T-cell (primary cell): ENCODE measurements at places on chromosomes 4 and X.

GRCh38 chr4:84480082-84480481 lies 19.0 kb downstream of the NKX6-1 start:
- no peak for DNase-seq

GRCh38 chr4:111934314-111934713 lies 210.9 kb upstream of the FAM241A start:
- no peak for DNase-seq

DNA sequence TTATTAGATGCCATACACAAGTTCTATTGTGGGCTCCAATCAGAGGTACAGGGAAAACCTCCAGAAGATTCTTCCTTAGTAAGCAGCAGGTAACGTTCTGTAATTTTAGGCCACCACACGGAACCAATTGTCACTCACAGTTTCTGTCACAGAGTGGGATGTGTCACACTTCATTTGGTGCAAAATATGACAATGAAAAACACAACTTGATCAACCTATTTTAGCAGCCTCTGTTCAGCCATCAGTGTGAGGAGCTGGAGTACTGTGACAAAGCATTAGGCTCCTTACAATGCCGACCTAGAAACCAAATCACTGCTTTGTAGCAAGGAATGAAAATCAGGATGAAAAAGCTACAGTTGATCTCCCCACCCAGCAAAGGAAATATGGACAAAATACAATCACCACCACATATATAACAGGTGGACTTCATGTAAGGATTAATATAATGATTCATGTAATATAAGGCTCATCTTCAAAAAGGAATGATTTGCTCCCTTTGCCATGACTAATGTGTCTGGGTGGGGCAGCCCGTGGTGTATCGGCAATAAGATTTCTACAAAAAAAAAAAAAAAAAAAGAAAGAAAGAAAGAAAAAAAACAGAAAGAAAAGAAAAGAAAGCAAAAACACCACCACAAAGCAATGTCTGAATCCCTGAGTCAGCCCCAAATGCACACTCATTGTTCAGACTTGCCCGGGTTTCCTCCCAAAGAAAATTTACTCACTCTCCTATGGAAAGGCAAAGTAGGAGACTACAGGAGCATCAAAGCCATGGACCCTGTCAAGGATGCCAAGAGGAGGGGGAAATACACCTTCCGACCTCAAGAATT lies 36.0 kb downstream of the SLC9A7 start:
- no peak for DNase-seq

- DNase-seq: no peak
Measured at GRCh38 chr4:138190452-138190858, 51.7 kb downstream of the SLC7A11 start.

GRCh38 chr4:77872723-77873445 lies 10.3 kb downstream of the MRPL1 start:
- no peak for DNase-seq

DNA sequence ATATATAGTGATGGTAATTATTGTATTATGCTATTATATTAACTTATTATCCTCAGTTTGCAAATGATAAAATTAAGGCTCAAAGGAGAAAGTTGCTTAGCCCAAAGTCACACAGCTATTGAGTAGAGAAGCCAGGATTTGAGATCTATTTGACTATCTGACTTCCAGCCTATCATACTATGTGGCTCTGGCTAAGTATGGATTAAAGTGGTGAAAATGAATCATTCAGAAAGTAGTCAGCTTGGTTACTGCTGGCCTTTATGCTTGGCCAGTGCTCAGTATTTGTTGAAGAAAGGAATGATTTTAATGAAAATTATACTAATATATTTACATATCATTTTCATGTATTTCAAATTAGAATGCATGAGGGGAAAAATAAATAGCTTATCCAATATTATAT lies 219.8 kb downstream of the SHROOM3 start:
- no peak for DNase-seq

- DNase-seq: no peak
Measured at GRCh38 chr4:138911909-138912703, 103.5 kb upstream of the NOCT start.

DNA sequence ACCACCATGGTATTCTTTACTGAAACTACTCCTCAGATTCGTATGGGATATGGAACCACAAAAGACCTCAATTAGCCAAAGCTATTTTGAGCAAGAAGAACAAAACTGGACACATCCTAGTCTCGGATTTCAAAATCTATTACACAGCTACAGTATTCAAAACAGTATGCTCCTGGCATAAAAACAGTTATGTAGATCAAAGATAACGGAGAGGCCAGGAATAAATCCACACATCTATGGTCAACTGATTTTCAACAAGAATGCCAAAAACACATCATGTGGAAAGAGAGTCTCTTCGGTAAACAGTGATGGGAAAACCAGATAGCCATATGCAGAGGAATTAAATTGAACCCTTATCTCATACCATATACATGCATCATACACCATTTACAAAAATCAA lies 155.3 kb downstream of the SPCS3 start:
- no peak for DNase-seq

DNA sequence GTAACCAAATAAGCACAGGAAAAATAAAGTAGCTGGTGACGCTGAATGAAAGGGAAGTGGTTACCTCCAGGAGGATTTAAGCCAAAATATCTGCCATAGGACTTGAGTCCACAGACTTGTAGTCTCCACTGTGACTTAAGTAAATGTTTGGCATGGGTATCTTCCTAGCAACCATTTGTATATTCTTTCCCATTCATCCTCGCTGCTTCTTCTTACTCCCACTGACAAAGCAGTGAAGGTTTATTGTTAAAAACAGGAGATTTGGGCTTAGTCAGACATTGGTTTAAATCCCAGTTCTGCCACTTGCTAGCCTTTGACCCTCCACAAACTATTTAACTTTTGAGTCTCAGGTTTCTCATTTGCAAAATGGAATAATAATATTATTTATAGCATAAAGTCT lies 22.3 kb downstream of the COL4A6 start:
- DNase-seq: no peak

GRCh38 chr4:188989371-188989770 lies 850.1 kb downstream of the TRIML1 start:
- DNase-seq: no peak

- no peak for DNase-seq
Measured at GRCh38 chrX:108245462-108245861, 153.9 kb downstream of the ATG4A start.
